Left lobe of liver (tissue), 2 donors: ENCODE measurements at places on chromosomes 4 and X.

DNA sequence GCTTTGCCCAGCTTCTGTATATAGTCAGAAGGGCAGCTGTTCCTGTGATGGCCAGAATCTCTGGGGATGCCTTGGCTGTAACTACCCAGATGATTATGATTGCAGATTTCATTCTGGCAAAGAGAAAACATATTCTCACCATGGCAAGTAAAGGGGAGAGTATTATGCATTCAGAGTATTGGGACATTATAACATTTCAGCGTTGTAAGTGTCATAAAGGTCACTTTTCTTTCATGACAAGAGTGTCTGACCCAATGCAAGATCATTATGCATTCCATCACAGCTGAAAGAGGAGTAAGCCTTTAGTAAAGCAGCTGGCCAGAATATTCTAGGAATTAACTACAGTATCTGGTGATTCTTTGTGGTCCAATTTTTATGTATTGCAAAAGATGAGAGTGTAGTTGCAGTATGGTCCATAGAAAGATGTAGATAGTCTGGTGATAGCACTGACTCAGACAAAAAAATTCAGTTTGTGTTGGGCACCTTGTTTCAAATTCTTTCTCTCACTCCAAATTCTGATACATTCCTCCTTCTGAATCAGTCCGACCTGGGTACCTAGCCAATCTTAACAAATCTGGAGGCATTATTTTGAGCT is 2366.3 kb downstream of the PCDH7 start:
- DNase-seq = no peak

GRCh38 chrX:97374266-97374665 is 490.6 kb downstream of the RPA4 start:
- DNase-seq = no peak

- DNase-seq = no peak
Measured at GRCh38 chr4:11485926-11486325, 57.2 kb upstream of the HS3ST1 start.

- DNase-seq = no peak
Measured at GRCh38 chr4:83361416-83362103, 26.9 kb upstream of the HPSE start.

GRCh38 chr4:57077550-57078343 is 32.4 kb downstream of the IGFBP7 start:
- DNase-seq = no peak
